Kidney (tissue), 22 donors: ENCODE measurements at places on chromosomes 11 and 22. TPM values are rescaled to one million over a fixed set of nuclear protein-coding genes. Genes with fewer than 3 reads are reported as not detected.

RBMXL2 gene
- not detected for polyA plus RNA-seq

DNA sequence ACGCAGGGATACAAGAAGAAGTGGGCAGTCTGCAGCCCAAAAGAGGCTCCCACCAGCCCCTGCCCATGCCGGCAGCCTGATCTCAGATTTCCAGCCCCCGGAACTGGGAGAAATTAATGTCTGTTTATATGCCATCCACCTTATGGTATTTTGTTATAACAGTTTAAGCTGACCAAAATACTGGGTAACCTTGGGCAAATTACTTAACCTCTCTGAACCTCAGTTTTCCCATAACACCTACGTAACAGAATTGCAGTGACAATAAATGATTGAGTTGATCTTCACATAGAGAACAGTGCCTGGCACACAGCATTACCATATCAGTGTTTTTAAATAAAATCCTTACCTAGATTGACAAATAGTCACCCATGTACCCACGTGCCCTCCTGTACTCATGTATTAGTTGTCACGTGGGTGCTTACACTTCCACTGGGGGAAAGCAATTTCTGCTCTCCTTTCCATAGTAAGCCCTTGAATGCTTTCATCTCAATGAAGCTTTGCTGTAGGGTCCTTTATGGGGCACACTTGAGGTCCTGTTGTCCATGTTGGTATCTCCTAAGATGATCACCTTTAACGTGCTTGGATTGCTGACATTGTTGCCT, 54.2 kb upstream of the PHF21A start:
- no peak for DNase-seq

DNA sequence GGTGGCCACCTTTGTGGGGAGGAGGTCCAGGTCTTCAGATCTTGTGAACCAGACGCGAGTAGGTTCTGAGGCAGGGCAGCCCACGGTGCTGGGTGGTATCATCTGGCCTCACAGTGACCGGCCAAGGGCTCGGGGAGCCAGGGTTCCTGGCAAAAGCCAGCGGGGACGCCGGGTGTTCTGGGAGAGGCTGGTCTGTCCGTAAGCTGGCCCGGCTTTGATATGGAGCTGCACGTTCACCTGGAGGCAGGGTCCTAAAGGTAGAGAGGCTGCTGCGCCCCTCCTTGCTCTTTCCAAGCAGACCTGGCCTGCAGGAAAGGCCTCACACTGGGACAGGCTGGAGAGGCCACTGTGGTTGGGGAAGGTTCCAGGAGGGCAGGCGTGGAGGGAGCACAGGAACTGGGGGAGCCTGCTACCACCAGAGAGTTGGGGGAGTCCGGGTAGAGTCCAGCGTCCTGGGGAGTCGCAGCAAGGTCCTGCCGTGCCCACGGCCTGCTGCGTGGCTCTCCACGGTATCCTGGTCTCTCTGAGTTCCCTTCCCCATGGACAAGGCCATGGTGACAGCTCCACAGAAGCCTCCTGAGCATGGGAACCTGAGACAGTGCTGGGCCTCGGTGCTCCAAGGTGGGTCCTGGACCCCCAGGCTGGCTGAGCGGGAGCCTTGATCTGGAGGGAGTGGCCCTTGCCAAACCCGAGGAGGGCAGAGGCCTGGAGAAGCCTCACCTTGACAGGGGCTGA, 452.4 kb upstream of the B3GAT1 start:
- no peak for DNase-seq

DNA sequence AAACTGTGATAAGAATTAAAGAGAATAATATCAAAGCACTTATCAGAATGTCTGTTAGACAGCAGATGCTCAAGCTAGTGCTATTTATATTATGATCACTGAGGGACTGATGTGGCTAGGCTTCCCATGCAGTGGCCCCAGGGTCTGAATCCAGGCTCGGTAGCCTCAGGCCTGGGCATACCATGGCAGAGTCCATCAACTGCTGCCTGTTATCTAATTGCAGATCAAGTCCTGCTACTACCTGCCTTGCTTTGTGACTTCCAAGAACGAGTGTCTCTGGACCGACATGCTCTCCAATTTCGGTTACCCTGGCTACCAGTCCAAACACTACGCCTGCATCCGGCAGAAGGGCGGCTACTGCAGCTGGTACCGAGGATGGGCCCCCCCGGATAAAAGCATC, 57.5 kb downstream of the TIMP3 start:
- DNase-seq, result no peak
